ENCODE measurements at places on chromosomes 13 and 19.

- DNase-seq = no peak
Measured at GRCh38 chr13:103236213-103236612, 170.0 kb upstream of the SLC10A2 start.

GRCh38 chr19:18160493-18160970 lies 7.6 kb downstream of the PIK3R2 start:
- DNase-seq = no peak

GRCh38 chr19:16330368-16330801 lies 5.8 kb downstream of the KLF2 start:
- peak; percentile 84 for DNase-seq

GRCh38 chr13:98108341-98108740 lies 34.6 kb upstream of the FARP1 start:
- DNase-seq = no peak

DNA sequence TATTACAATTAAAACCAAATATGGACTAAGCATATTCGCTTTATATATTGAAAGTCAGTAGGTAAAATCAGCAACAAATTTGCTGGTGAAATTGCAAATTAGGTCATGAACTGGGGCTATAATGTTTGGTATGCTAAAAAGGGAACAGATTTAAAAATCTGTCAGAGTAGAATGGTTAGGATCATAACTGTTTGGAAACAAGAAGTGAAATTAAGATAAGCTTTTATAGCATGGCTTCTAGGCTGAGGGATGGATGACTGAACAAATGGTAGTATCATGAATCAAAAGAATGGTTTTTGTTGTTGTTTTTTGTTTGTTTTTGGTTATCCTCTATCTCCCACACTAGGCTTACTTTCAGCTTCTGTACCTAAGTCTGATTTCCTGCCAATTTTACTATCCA lies 1090.4 kb downstream of the PCDH9 start:
- no peak for DNase-seq

DNA sequence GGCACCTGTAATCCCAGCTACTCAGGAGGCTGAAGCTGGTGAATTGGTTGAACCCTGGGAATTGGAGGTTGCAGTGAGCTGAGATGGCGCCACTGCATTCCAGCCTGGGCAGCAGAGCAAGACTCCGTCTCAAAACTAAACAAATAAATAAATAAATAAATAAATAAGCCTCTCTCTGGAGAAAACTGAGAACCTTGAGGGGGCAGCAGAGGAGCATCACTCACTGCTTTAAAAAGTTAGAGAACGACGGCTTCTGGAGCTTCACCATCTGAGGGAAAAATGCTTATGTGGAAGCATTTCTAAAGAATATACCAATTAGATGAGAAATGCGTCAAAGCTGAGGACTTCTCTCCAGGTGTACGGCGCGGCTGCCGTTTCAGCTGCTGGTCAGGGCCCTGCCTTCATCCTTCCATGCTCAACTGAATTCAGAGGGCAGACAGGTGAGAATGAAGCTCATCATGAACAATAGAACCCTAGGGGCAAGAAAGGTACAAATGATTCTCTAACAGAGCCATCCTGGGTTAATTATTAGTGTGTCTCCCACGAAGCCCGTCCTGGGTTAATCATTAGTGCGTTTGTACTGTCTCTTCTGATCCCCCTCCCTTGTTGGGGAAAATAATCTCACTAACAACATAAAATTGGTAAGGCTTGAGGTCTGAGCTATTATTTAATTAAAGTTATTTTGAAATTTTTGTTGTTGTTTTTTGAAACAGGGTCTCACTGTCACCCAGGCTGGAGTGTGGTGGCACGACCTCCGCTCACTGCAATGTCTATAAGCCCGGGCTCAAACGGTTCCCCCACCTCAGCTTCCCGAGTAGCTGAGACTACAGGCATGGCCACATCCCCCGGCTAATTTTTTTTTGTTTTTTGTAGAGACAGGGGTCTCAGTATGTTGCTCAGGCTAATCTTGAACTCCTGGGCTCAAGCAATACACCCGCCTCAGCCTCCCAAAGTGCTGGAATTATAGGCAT lies 80.1 kb downstream of the IPO5 start:
- DNase-seq = peak; percentile 16

DNA sequence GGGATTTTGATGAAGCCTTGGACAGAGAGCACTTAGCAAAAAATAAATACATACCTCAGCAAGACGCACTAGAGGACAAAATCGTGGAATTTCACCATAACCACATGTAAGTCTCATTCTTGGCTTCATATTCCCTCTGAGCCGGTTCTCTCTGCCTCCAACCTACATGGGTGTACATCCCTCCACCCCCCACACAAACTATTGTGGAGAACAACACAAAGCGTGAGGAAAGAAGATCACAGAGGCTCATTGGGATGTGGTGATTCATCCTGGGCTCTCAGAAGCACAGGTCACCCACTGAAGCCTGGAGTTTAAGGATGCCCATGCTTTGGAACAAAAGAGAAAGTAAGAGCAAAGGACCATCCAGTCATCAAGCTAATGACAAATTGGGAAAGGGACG lies 192.2 kb downstream of the STK24 start:
- peak; percentile 61 for DNase-seq

- no peak for DNase-seq
Measured at GRCh38 chr19:33227242-33227650, 1.6 kb upstream of the SLC7A10 start.

DNA sequence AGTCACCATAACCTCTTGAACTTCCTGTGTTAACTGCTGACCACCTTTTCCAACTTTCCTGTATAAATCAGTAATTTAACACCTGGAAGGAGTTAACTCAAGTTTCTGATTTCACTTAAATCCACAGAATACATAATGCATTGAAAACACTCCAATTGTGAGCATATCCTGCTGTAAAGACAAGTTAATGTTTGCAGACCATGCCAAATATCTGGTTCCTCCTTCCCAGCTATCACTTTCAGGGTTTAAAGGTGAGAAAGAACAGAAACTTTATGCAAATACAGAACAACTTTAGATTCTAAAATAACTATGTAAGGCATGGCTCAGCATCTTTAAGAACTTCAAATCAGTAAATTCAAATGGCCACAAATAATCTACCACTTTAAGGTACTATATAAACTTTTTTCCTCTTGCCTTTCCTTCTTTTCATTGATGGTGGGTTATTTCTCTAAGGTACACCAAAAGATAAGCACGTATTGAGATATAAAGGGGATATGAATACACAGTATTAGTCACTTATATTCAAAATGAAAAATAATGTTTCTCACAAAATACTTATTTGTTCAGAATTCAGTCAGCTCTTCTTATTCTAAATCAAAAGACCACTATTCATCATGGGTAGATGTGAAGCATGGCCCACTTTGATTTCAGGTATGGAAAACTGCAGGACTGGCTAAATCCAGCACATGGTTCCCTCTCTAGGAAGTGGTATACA lies 6.6 kb upstream of the TPTE2 start:
- no peak for DNase-seq

DNA sequence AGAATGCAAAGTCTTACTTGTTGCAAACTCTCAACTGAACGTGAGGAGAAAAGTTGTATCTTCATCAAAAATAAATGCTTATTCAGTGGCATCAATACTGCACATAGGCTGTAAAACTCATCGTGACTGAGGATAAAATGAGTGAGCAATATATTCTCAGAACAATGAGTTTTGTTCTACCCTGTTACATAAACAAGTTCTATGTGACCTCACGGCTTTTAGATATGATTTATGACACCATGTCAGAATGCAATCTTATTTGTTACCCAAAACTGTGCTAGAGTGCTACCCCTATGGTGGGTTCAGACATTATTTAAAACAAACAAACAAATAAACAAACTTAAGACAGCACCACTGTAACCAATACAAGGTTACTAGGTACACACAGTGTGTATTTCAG lies 55.4 kb downstream of the FOXO1 start:
- DNase-seq = no peak

GRCh38 chr19:18363787-18364186 lies 22.2 kb upstream of the GDF15 start:
- no peak for DNase-seq
